ENCODE measurements at places on chromosomes 12 and 14.

DNA sequence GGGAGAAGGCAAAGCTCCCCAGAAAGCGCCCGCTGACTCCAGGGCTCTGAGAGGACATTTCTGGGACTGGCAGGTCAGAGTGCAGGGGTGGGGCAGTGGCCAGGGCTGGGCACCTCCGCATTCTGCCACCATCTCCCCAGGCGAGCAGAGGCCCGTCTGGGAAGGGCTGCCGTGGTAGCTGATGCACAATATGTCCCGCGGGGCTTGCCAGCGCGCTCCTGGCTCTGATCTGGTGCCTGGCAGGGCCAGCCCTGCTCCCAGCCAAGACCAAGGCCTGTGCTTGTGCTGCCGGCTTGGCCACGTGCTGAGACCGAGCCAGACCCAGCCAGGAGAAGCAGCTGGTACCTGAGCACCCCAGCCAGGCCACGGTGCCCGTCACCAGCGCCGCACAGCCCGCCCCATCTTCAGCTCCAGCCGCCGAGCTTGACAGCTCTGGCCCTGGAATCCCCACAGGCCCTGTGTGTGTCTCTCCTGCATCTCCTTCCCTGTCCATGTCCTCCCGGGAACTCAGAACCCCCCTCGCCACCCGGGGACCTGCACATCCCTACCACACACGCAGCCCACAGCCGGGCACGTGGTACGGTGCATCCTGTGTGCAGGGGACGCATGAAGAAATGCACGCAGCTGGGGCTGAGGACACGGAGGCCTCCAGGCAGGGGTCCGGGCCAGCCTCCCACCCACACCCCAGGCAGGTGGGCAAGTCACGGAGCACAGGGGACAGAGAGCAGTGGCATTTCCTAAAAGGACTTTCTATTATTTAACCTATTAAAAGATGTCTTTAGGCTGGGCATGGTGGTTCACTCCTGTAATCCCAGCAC is 68.6 kb upstream of the C14orf180 start:
- no peak for DNase-seq

GRCh38 chr12:116393255-116393654 is 115.8 kb upstream of the MED13L start:
- DNase-seq, result no peak

DNA sequence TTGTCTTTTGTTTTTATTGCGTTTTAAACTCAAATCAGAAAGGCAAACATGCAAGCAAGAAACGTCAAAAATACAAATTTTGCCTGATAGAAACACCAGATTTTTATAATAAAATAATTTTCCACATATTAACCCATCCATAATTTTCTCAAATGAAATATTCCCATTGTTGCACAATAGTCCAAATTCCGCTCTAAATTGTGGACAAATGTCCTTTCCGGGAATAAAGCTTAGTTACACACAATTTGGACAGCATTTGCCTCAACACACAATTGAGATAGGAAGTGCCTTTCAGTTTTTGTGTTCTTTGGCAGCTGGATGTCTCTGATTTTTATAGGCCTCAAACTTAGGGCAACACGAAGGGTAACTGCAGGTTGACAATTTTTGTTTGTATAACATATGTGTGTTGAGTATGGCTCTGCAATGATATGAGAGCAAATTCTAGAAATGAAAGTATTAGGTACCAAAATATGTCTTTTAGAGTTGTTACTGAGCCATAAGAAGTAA is 105.8 kb downstream of the DIO2 start:
- no peak for DNase-seq

DNA sequence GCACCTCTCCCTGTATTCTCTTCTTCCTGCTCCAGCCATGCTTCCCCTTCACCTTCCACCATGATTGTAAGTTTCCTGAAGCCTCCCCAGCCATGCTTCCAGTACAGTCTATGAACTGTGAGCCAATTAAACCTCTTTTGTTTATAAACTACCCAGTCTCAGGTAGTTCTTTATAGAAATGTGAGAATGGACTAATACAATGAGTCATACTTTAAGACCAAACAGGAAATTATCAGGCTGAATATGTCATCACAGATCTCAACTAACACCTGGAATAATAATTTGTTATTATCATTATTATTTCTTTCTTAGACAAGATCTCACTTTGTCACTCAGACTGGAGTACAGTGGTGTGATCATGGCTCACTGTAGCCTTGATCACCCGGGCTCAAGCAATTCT is 85.4 kb downstream of the KCNMB4 start:
- no peak for DNase-seq
